Stimulated activated naive B cell treated with anti-CD40 and anti-IgM and Interleukin-4, amounts not matched to agents 10 μg/mL and 1 μg/mL and 100 μg/mL, for 72 hours (primary cell): ENCODE measurements at places on chromosomes 16 and 17.

- DNase-seq: no peak
Observed at GRCh38 chr17:61316633-61317032, 83.0 kb upstream of the TBX2 start.

- DNase-seq: no peak
Observed at GRCh38 chr16:28260193-28260592, 32.1 kb upstream of the SBK1 start.

DNA sequence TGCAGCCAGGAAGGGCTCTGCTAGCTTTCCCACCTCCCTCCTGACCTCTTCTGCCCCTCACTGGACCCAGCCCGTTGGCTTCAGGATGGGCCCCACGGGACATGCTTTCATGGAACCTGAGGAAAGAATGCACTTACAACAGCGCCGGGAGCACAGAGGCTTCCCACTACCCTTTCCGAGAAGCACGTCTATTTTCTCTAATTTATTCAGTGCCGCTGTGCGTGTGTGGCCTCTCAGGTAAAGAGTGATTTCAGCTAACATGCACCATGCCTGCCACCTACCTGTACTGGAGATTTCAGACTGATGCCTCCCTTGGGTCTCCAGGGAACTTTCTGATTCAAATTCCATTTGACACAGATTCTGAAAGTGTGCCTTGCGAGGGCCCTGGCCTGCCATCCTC is 140.1 kb downstream of the CYLD start:
- no peak for DNase-seq

DNA sequence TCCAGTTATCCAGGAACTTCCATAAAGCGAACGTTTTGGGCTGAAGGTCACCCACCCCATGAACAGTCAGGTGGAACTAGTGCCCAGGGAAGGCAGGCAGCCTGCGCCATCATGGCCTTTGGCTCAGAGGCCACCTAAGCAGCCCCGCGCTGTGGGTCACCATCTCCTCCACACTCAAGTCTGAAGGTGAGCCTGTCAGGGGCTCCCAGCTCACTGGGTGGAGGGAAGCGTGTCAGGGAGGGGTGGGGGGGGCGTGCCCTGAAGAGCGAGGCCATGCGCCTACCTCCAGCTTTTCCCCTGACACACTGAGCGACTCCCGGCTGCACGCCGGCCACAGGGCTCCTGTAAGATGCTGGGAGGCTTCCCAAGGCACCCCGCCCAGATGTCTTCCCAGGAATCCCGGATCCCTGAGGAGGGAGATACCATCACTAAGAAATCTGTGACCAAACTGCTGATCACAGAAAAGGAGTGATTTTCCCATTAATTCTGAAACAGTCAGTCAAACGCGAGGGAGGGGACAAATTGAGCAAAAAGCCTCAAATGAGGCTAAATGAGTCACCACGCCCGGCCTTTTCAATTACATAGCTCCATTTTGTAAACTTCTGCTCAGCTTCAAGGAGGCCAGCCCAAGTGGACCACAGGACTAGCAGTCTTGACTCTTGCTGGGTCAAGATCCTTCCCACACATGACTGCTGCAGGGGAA is 26.5 kb upstream of the SLC25A19 start:
- no peak for DNase-seq

- no peak for DNase-seq
Observed at GRCh38 chr16:85646358-85646907, 33.3 kb downstream of the GSE1 start.

- peak; percentile 46 for DNase-seq
Observed at GRCh38 chr17:5526821-5527598, 40.6 kb downstream of the MIS12 start.

GRCh38 chr17:82178499-82179261 is 34.0 kb downstream of the CCDC57 start:
- no peak for DNase-seq

- DNase-seq: no peak
Observed at GRCh38 chr16:65666132-65666941, 544.5 kb upstream of the CDH11 start.

GRCh38 chr17:39704821-39705551 is 5.1 kb downstream of the ERBB2 start:
- DNase-seq: no peak

DNA sequence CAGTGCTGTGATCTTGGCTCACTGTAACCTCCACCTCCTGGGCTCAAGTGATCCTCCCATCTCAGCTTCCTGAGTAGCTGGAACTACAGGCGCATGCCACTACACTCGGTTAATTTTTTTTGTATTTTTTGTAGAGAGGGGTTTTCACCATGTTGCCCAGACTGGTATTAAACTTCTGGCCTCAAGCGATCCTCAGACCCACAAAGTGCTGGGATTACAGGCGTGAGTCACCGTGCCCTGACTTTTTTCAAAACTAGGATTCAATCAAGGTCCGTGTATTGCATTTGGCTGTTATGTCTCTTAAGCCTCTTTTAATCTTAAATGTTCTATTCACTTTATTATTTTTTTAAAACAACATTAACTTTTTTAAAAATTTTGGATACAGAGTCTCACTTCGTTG is 4.3 kb upstream of the CCL22 start:
- no peak for DNase-seq

- no peak for DNase-seq
Observed at GRCh38 chr17:29905086-29905878, 24.7 kb downstream of the SSH2 start.

DNA sequence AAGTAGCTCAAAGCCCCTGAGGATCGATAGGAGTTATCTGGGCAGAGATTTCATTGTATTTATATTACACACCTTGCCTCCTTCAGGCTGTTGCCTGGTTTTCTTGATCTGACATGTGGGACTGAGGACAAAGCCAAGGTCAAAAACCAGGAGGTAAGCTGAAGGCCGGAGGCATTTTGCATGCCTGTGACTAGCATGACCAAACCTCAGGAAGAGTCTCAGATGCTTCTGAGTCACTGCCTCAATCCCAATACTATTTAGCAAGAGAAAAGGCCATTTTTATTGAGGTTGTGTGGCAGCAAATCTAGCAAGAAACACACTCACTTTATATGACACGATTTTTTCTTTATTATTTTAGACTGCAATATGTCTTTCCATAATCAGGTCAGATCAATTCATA is 968.1 kb downstream of the CDH11 start:
- no peak for DNase-seq

GRCh38 chr16:1991588-1991947 is 1.8 kb downstream of the SYNGR3 start:
- no peak for DNase-seq

- DNase-seq: peak; percentile 73
Observed at GRCh38 chr17:82887255-82888164, 47.7 kb upstream of the ZNF750 start.

- DNase-seq: peak; percentile 64
Observed at GRCh38 chr17:48915459-48916282, 7.5 kb downstream of the UBE2Z start.

DNA sequence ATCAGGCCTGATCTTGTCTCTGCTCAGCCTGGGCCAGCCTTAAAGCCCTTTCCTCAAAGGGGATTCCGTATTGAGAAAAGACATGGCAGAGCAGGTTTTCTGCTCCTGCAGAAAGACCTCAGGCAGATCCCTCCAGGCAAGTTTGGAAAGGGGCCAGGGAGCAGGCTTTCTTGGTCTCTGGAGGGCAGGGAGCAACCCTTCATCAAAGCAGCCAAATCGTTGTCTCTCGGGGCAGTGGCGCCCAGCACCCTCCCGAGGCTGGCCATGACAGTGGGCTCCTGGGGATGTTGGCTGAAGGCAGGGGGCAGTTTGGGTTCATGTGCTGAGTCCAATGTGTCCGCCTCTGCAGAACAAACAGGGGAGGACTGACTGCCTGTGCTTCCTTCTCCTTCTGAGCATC is 168.4 kb upstream of the WSCD1 start:
- DNase-seq: no peak

DNA sequence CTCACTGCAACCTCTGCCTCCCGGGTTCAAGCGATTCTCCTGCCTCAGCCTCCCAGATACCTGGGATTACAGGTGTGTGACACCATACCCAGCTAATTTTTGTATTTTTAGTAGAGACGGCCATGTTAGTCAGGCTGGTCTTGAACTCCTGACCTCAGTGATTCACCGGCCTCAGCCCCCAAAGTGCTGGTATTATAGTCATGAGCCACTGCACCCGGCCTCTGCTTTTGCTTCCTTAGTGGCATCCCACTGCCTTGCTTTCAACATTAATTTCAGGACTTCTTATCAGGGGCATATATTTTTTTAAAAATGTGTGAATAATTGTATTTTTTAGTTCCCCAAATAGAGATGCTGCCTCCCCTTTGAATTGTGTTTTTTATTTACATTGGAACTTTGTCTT is 98.8 kb downstream of the SYCE1L start:
- DNase-seq: no peak

- DNase-seq: no peak
Observed at GRCh38 chr17:62778990-62779681, 29.0 kb downstream of the MARCHF10 start.

DNA sequence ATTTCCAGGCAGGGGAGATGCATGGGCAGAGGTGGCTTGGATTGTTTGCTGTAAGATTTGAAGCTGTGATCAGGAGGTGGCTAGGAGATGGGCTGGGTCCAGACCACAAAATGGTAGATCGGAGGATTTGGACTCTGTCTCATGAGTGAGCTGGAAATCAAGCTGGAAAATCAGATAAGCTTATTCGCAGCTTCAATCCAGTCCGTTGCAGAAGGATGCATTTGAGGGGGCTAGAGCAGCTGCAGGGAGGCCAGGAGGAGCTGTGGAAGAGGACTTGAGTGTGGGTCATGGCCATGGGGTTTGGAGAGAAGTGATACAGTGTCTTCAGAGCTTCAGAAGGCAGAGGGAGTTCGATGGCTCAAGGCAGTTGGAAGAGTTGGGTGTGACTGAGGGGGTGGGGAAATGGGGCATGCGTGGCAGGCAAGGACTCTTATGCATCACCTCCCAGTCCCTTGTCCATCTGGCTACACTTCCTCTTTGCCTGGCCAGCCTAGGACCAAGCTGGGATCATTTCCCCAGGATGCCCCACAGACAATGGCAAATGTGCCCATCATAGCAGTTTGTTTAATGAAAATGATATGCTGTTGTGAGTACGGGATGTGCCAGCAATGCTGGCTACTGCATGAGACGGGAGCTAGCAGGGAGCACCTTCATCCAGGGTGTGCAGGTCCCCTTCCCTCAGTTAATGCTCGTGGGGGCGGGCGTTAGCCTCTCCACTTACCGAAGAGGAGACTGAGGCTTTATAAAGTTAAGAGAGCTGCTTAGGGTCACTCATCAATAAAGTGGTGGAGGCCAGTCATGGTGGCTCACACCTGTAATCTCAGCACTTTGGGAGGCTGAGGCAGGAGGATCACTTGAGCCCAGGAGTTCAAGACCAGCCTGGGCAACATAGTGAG is 20.6 kb downstream of the QPRT start:
- DNase-seq: no peak

DNA sequence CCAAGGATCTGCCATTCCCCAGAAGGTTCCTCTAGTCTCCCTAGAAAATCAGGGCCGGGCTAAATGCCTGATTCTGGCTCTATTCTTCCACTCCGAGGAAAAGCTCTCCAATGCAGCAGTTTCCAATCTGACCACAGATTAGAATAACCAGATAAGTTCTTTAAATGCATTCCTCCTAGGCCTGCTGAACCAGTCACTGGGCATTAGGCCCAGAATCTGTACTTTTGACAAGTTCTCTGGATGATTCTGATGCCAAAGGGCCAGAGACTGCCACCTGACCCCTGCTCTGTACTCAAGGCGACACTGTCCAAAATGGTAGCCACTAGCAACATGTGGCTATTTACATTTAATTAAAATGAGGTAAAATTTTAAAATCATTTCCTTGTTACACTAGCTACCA is 22.3 kb downstream of the MAP3K14 start:
- DNase-seq: no peak

DNA sequence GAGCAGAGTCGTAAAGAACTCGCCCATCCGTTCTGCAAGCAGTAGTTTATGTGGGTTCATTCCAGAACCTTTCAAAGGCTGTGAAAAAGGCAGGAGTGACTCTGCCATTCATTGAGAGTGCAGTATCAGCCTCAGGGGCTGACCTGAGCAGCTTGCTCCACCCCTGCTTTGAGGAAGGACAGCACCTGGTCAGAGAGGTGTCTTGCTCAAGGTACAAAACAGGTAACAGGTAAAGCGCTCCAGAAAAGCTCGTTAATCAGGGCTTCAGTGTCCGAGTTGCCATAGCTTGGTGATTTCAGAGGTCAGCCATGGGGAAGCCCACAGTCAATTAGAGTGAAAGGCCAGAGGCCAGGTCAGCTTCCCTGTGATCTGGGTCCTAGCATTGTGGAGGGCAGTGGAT is 251.1 kb downstream of the ABCC12 start:
- DNase-seq: no peak

DNA sequence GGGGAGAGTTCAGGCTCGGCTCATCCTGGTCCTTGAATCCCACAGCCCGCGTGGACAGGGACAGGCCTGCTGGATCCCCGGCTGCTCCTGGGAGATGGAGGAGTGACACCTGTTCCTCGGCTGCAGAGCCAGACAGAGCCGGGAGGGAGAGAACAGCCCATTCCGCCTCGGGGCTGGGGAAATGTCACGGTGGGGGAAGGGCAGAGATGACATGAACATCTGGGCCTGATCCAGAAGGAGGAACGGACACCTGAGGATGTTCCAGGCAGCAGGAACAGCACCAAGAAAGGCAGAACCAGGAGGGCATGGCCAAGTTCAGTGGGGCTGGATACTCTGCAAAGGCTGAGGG is 2.1 kb downstream of the ZNF764 start:
- DNase-seq: no peak

DNA sequence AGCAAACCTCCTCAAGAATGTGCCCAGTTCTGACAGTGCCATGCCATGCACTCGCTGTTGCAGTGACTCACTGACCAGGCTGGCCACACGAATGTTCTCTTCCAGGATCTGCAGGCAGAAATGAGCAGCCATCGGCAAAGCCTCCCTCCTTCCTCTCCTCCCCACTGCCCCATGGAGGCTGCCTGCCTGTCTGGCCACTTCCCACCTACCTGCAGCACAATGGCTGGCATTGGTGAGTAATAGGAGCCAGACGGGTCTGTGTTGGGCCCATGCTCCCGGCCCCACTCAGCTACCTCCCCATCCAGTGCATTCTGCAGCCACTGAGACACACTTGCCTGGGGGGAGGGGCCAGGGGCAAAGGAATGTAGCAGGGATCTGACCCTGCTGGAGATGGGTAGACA is 2.8 kb upstream of the MATCAP1 start:
- DNase-seq: no peak
